ENCODE measurements at places on chromosomes 11 and 22.

GRCh38 chr22:43923191-43923590 lies 414 bp upstream of the PNPLA3 start:
- peak; percentile 55 for DNase-seq

DNA sequence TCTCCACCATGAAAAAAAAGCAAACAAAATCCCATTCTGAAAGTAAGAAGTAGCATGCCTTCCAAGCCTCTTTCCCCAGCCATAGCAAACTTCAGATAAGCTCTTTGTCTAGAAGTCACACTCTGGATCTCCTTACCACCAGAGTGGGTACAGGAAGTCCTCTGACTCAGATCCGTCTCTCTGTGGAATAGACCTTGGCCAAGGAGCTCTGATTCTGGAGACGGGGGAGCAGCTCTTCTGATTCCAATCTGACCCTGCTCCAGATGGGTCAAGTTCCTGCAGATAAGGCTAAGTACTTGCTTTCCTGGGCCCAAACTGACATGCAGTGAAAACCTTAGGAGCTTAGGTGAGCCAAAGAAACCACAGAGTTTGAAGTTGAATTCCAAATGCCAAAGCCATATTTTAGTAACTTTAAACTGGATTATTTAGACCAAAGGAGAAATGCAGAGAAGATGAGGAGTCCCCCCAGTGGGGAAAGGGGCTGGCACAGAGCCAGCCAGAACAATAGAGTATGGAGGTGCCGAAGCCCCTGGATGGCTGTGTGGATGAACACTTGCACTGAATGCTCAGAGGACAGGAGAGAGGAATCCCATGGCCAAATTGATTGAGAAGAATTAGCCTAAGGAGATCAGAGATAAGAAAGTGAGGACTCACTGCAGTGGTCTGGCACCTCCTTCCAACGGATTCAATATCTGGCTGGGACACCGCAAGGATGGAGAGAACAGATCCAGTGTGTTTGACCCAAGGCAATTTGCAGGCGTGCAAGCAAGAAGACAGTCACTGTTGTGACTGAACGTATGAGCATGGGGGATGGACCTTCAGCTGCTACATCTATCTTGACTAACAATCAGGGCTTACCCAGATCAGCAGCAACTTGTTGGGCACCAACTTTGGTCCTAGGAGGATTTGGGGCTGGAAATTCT lies 54.9 kb downstream of the ENDOD1 start:
- DNase-seq = no peak

DNA sequence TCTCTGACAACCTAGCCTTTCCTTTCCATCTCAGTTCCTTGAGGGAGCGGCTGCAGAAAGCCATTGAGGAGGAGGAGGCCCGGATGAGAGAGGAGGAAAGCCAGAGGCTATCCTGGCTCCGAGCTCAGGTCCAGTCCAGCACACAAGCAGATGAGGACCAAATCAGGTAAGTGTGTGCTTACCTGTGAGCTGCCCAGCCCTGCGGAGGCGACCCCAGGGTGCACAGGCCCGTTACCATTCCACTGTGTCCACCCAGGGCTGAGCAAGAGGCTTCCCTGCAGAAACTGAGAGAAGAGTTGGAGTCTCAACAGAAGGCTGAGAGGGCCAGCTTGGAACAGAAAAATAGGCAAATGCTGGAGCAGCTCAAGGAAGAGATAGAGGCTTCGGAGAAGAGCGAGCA lies 63.1 kb downstream of the CEP164 start:
- DNase-seq = no peak

- no peak for DNase-seq
These were observed 304.1 kb upstream of the ANO5 start for GRCh38 chr11:21888814-21889213.

DNA sequence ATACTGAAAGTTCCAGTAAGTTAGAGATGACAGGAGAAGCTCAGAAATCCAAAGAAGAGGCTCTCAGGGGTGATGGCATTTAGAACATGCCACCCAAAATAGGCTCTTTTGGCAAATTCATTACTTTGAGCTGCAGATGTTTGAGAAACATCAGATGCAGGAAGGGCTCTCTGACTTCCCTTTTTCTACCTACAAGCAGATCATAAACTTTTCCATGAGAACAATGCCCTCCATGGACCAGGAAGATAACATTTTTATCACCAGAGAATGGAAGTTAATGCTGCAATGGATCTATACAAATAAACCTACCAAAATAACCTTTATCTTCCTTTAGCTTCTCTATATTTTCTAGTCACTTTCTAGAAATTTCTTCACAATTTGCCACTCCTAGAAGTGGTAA lies 32.7 kb upstream of the FAR1 start:
- peak; percentile 20 for DNase-seq

- no peak for DNase-seq
These were observed 10.6 kb upstream of the INSC start for GRCh38 chr11:15104166-15104565.

- no peak for DNase-seq
These were observed 26.5 kb downstream of the PGA5 start for GRCh38 chr11:61267437-61267841.

GRCh38 chr11:134973801-134974200 lies 561.8 kb upstream of the B3GAT1 start:
- no peak for DNase-seq

- DNase-seq = no peak
These were observed 23.9 kb downstream of the OR10A6 start for GRCh38 chr11:7907121-7907520.

GRCh38 chr11:73171436-73172161 lies 29.5 kb upstream of the FCHSD2 start:
- no peak for DNase-seq

DNA sequence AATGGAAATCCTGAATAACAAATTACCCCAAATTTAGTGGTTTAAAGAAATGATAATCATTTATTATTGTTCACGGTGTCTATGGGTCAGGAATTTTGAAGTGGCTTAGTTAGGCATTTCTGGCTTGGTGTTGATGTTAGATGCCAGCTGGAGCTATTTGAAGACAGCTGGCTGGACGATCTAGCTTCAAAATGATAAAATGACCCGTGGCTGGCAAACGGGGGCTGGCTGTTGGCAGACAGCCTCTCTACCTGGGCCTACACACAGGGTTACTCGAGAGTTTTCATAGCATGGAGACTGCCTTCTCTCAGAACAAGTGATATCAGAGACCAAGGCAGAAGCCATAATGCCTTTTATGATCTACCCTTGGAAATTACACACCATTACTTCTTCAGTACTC lies 285.2 kb downstream of the METTL15 start:
- DNase-seq = no peak

GRCh38 chr22:16845465-16845864 lies 20.3 kb upstream of the XKR3 start:
- no peak for DNase-seq

DNA sequence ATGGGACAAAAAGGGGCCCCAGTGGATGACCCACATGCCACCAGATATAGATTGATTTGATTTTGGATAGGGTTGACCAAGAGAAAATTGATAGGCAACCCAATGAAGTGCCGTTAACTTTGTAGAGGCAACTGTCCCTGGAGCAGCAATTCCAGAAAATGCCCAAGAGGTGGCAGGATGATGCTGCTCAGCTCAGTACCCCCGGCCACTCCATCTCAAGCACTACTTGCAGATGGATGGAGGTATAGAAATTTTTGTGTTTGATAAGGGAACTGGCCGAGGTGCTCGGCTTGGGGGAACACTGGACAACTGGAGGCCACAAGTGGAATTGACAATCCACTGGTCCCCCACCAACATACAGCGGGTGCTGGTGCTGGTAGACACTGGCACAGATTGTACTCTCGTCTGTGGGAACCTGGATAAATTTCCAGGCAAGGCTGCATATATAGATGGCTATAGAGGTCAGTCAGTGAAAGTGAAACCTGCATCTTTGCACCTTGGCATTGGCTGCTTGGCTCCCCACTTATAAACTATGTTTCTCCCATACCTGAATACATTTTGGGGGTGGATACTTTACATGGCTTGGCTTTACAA lies 86.3 kb downstream of the CCDC83 start:
- DNase-seq = peak; percentile 70

GRCh38 chr22:43329061-43329460 lies 14.1 kb downstream of the SCUBE1 start:
- no peak for DNase-seq

GRCh38 chr22:25497181-25497641 lies 67.3 kb upstream of the GRK3 start:
- no peak for DNase-seq

- no peak for DNase-seq
These were observed 54.6 kb downstream of the GRIK4 start for GRCh38 chr11:120566176-120566575.

- peak; percentile 94 for DNase-seq
These were observed 5.1 kb upstream of the BIRC2 start for GRCh38 chr11:102341844-102342318.

GRCh38 chr11:2565447-2566222 lies 120.8 kb downstream of the KCNQ1 start:
- no peak for DNase-seq

DNA sequence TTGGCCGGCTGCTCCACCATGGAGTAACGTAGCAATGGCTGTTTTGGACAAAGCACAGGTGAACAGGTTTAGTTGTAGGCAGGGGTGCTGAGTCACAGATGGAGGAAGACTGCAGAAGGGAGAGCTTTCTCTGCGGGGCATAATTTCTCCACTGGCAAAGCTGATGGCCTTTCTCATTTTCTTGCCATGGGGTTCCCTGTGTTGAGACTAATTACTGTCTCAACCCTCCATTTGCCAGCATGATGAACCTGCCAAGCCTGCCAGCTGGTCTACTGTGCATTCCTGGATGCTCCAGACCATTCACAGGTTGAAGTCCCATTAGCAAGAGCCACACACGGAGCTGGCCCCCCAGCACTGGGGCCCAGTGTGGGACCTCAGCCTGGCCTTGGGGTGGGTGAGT lies 202.4 kb downstream of the BARX2 start:
- no peak for DNase-seq

DNA sequence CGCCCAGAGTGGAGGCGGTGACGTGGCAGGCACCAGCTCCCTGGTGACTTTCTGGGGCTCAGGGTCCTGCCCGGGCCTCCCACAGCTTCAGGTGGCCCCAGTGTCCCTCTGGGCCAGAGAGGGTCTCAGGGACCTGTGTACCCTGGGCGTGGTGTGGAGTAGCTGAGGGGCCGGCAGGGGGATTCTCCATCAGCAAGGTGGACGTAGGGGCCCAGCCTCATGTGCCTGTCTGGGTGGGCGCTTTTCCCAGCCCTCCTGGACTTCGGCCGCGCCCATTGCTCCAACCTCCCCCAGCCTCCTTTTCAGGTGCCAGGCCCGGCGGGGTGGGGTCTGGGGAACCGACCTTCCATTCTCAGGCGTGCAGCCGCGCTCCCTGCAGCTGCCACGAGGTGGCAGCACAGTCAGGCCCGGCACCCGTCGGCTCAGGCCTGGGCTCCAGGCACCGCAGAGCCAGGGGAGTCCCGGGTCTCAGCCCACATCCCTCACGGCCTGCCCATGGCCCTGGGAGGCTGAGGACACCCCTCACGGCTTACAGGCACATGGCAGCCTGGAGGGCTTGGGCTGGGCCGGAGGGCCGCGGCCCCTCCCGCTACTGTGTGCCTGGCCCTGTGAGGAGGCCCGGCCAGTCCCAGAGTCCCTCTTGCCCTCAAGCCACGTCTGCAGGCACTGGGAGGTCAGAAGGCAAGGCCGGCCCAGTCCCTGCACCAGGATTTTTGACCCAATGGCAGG lies 19.9 kb upstream of the MUC5B start:
- peak; percentile 61 for DNase-seq

- DNase-seq = no peak
These were observed 11.2 kb upstream of the SEC14L4 start for GRCh38 chr22:30516731-30517130.

DNA sequence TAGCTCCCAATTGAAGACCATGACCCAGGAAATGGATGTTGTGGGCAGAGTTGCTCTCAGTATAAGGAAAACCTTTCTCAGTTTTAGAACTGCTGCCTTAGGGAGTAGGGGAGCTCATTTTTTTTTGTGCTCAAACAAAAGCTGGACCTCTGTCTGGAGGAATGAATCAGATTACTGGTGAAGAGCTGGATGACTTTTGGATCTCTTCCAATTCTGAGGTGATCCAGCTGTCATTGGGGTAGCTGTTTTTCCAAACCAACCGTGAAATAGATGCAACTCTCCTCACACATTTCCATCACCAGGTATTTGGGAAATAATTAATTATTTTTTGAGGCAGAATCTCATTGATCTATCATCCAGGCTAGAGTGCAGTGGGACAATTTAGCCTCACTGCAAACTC lies 251.3 kb upstream of the PLET1 start:
- no peak for DNase-seq

DNA sequence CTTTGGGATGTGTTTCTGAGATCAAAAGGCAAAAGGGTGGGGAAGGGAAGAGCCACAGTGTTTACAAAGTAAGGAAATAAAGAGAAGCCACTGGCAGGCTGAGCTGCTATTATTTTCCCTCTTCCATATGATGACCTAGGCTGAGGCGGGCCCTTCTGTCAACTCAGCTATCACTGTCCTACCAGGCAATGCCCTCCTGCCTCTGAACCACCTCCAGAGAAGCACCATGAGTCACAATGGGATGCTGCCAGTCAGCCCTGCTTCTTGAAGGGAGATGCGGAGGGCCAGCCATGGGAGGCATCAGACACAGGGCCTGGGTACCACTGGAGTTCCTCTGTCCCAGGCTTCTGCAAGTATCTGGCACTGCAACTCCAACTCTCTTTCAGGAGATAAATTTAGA lies 107.9 kb upstream of the BID start:
- DNase-seq = no peak

- DNase-seq = no peak
These were observed 29.0 kb upstream of the RASSF10 start for GRCh38 chr11:12979928-12980689.
